ENCODE measurements at places on chromosomes 13 and 19.
A peak's percentile ranks its signal among the peaks of the same experiment; 100 is the strongest.

DNA sequence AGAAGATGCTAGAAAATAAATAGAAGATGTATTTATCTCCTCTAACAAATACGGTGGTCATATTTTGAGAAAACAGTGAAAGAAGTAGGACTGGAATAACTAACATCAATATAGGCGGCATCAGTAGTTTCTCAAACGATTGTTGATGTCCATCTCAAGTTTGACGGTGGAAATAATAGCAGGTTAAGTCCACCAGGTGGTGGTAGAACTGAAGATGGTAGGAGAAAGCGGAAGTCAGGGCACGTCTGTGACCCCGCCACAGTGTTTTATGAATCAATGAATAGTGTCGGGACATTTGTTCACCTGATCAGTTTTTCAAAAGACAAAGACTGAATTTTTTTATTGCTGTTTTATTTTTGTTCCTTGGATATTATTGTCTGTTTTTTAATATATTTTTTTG lies 706.4 kb upstream of the SLC10A2 start:
- no peak for DNase-seq

DNA sequence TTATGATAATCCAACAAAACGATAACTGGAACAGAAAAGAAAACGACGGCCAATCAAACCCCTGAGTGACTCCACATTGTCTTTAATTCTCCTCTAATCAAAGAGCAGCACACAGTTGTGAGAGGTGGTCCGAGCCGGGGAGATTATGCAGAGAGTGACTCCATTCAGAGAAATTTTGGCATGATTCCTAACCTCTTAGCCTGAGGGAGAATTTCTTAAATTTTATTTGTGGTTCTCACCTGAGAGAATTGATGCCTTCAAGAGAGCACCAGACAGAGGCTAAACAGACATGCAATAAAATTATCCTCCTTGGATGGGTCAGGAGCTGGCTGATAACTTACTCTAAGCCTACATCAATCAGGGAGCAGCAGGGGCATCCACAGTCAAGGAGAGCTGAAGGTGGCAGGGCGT lies 310.0 kb upstream of the KLF12 start:
- no peak for DNase-seq

DNA sequence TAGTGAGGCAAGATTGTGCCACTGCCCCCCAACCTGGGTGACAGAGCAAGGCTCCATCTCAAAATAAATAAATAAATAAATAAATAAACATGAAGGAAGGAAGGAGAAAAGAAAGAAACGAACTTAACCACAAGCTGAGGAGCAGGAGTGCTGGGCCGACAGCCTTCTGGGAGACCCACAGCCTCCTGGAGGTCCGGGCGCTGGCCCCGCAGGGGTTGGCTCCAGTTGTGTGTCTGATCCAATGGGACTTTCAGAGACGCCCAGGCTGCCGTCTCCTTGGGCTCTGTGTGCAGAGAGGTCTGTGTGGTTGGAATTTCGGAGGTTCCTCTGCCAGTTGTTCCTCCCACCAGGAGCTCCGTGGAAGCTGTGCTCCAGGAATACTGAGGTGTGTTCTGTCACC lies 36.0 kb upstream of the MCF2L start:
- DNase-seq, result no peak

DNA sequence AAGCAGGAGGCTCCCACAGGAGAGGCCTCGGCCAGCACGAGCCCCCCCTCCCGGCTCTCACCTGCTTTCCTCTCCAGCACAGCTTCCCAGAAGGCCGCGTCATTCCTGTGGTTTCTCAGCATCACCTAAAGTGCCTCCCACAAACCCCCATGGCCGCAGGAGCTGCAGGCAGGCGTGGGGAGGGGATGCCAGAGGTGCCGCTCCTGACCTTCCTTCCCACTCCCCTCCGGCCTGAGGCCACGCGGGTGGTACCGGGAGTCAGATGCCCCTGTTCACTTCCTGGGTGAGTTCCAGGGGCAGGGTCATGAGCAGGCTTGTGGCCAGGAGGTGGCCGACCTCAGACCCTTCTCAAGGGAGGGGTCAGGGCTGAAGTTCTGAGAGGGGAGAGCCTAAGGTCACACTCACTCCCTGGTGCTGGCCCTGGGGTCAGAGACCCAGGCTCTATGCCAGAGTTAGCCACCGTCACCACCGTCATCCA lies 14.4 kb upstream of the NPAS1 start:
- no peak for DNase-seq

DNA sequence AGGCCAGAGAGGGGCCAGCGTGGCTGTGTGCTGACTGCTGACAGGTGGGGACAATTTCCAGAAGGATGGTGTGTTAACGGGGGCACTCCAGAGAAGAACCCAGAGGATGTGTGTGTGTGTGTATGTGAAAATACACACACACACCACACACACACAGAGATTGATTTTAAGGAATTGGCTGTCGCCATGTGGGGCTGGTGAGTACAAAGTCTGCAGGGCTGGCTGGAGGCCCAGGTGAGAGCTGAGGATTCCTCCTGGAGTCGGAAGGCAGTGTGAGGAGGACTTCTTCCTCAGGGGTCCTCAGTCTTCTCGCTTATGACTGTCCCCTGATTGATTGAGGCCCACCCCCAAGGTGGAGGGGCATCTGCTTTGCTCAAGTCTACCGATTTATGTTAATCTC lies 7.6 kb upstream of the GJB6 start:
- no peak for DNase-seq

DNA sequence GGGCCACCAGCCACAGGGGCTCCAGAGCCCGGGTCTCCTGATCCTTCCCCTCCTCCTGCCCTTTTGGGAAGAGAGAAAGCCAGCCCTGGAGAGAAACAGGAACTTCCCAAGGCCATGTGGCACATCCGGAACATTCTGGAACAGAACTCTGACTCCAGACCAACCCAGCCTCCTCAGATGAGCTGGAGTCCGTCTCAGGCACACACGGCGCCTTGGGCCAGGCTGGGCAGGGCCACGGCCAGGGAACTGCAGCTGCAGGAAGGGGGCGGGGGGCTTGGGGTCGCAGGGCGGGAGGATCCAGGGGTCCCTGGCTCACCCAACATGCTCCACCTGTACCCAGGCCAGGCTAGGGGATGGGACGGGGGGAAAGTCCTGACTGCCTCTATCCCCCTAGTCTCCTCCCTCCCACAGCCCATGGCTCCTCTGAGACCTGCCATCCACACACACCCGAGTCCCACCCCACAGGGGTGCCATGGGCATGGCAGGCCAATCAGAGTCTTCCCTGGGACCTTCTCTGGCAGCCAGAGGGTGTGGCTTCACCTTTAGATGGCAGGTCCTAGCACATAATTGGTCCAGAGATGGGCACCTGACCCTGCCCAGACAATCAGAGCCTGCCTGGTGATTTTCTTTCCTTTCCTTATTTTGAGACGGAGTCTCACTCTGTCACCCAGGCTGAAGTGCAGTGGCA lies 22.9 kb downstream of the SBNO2 start:
- no peak for DNase-seq

GRCh38 chr19:34254698-34255432 lies 511 bp downstream of the GARRE1 start:
- peak; percentile 56 for DNase-seq

DNA sequence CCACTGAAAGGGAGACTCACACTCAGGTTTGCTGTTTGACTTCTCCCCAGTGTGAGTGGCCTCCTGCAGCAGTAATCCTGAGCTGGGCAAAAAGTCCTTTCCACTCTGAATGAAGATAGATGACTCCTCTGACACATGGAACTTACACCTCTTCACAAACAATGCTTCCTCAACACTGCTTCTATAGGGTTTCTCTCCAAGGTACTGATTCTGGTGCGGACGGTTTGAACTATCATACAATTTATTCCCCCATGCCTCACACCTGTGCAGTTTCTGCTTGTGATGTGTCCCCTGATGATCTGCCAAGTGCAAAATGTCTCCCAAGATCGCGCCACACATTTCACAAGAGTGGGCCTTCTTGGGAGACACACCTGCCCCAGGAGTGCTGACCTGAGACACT lies 7.6 kb downstream of the ZNF418 start:
- no peak for DNase-seq

DNA sequence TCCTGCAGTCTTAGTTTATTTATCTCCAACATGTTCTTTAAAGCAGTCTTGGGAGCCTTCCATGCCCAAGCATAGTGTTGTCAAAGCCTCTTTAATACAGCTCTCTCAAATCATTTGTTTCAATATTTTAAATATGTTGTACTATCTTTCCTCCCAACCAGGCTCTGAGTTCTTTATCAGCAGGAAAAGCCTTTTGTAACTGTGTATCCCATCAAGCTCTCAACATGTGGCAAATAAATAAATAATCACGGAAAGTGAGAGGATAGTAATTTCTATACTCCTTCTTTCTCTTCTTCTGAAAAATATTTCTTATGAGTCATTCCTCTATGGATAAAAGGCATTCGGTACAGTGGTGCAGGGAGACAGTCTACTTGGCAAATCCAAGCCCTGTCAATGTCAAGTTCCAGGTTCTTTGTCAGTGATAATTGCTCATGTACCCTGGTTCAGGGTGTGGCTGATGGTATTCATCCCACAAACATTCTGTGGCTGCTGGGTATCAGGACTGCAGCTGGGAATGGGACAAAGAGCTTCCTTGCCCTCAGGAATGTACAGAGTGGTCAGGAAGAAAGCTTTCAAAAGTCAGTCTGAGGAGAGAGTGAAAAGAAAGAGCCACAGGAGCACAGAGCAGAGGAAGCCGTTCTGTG lies 384.3 kb downstream of the EFNB2 start:
- DNase-seq, result no peak

DNA sequence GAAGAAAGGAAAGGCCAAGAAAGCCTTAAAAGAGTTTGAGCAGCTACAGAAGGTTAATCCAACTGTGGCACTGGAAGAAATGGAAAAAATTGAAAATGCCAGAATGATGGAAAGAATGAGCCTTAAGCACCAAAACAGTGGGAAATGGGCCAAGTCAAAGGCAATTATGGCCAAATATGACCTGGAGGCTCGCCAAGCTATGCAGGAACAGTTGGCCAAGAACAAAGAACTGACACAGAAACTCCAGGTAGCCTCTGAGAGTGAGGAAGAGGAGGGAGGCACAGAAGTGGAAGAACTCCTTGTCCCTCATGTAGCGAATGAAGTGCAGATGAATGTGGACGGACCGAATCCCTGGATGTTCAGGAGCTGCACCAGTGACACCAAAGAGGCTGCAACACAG lies 5.1 kb downstream of the UTP14C start:
- DNase-seq, result no peak

Measured in NCI-H510A (cell line).